ENCODE measurements at places on chromosomes 13 and 19. TPM values are rescaled to one million over a fixed set of nuclear protein-coding genes. Genes with fewer than 3 reads are reported as not detected.

The ACP7 gene
- total RNA-seq: under 0.01 TPM

The TTC9B gene
- not detected for total RNA-seq

The RFX2 gene
- 4.2 TPM for total RNA-seq

The LRRC8E gene
- 1.1 TPM for total RNA-seq

The PSG2 gene
- total RNA-seq: not detected

The TMEM190 gene
- total RNA-seq: not detected

The ZNF254 gene
- total RNA-seq: 13.3 TPM

The ZNF442 gene
- total RNA-seq: 0.32 TPM

The C1QTNF9B gene
- not detected for total RNA-seq

The DCT gene
- total RNA-seq: not detected

The NXNL1 gene
- total RNA-seq: not detected

The SPTBN4 gene
- total RNA-seq: under 0.01 TPM

The PTH2 gene
- total RNA-seq: not detected

The MAST3 gene
- total RNA-seq: 0.32 TPM

The JAK3 gene
- total RNA-seq: 1.6 TPM

The GJB6 gene
- total RNA-seq: not detected

The PNMA8A gene
- total RNA-seq: 2.3 TPM

The CATSPERD gene
- total RNA-seq: not detected

The PEG3 gene
- not detected for total RNA-seq

The KLK14 gene
- total RNA-seq: under 0.01 TPM

The FFAR1 gene
- not detected for total RNA-seq

The PLPPR3 gene
- total RNA-seq: 0.97 TPM

The CGB5 gene
- not detected for total RNA-seq

The IGSF23 gene
- total RNA-seq: not detected

The CASP14 gene
- not detected for total RNA-seq

The TNFSF13B gene
- total RNA-seq: 0.61 TPM

The SLAIN1 gene
- total RNA-seq: 6.8 TPM

The UBE2L5 gene
- not detected for total RNA-seq

The CYP4F12 gene
- not detected for total RNA-seq

The ZNF284 gene
- total RNA-seq: 3.0 TPM

The MAMSTR gene
- total RNA-seq: not detected
